ENCODE measurements at places on chromosomes 16 and 17.
A peak's percentile ranks its signal among the peaks of the same experiment; 100 is the strongest.

GRCh38 chr16:28522792-28523191, 16.0 kb downstream of the NUPR1 start:
- DNase-seq: no peak

DNA sequence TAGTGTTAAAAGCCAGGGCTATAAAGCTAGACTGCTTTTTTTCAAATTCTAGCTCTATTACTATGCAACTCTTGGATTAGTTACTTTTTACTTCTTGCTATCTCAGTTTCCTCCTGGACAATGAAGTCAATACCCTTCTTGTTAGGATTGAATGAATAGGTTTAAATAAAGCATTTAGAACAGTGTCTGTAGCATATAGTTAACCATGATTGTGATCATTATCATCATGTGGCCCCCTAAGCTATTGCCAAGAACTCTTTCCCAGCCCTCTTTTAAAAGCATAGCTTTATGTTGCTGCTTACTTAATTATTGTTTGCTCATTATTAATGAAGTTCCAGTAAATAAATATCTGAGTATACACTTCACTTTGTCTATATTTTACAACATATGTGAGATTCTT, 4.5 kb downstream of the VMP1 start:
- DNase-seq: no peak

DNA sequence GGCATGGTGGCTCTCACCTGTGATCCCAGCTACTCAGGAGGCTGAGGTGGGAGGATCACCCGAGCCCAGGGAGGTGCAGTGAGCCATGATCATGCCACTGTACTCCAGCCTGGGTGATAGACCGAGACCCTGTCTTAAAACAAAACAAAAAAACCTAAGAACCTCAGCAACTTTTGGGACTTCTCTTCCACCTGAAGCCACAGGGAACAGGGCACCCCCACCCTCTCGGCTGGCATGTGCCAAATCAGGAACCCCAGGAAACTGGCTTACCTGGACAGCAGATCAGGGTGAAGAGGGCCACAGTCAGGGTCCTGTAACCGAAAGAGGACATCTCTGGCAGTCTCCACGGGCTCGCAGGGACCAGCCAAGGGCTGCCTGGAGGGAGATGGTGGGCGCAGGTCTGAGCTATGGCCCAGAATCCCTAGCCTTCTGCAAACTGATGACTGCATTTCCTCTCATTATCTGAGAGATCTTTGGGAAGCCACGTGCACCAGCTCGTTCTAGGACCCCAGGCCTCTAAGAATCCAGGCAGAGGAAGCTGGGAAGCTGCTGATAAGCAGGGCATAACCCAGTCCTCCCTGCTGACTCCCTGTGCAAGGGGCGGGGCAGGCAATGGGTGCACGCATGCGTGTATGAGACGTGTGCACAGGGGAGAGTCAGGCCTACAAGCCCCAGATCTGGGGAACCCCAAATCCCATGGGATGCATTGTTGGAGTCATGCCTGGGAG, 8.4 kb downstream of the PRR29 start:
- peak; percentile 64 for DNase-seq

DNA sequence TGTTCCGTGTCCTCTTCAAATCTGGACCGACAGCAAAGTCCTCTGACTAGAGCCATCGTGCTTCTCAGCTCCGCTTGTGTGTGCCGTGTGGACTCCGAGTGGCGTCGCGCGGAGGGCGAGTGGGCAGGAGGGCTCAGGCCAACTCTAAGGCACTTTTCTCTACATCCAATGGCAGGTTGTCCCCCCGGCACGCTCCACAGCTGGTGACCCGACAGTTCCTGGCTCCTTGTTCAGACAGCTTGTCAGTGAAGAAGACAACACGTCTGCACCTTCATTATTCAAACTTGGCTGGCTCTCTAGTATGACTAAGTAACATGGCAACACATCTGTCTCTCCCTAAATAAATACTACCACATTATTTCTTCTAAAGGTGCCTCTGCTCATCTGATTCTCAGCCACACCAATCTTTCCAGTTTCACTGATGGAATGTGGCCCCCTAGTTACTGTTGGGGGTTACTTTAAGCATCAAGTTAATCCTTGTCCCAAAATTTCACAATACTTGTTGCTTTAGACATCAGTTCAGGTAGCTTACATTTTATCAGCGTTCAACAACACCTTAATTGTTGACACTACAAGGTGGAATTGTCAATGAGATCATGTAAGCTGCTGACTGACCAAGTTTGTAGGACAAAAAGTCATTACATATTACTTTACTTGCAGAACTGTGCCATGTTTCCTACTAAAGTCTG, 15.4 kb downstream of the COG1 start:
- no peak for DNase-seq

DNA sequence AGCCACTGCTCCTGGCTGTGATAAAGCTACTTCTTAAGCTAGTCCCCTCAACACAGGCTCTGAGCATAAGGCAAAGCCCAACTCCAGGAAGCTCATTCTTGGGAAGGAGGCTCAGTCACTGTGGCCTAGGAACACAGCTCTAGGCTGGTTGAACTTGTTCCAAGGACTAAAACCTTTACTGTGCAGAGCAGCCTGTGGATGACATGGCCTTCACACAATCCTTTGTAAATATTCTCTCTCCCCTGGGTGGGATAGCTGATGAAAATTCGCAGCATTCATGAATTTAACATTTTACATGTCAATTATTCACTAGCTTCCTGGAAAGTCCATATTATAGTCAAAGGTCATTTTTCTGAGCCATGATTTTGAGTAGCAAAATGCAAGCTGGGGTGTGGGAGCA, 28.9 kb downstream of the BEAN1 start:
- DNase-seq: peak; percentile 26

DNA sequence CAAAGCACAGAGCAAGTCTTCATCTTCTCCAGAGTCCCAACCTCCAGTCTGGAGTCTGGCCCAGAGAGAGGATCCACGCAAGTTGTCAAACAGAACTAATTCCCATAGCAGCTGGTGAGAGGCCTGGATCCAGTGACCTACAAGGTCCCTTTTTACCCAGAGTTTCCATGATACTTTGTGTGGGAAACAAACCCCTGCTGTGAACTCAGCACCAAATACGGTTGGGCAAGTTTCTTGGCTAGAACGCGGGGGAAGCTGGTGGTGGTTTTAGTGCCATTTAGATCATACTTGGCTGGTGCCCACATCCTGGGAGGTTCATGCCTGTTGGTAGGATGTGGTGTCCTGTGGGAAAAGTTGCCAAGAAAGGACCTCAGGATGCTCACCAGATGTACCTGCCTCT, 18.1 kb downstream of the TMC7 start:
- no peak for DNase-seq

DNA sequence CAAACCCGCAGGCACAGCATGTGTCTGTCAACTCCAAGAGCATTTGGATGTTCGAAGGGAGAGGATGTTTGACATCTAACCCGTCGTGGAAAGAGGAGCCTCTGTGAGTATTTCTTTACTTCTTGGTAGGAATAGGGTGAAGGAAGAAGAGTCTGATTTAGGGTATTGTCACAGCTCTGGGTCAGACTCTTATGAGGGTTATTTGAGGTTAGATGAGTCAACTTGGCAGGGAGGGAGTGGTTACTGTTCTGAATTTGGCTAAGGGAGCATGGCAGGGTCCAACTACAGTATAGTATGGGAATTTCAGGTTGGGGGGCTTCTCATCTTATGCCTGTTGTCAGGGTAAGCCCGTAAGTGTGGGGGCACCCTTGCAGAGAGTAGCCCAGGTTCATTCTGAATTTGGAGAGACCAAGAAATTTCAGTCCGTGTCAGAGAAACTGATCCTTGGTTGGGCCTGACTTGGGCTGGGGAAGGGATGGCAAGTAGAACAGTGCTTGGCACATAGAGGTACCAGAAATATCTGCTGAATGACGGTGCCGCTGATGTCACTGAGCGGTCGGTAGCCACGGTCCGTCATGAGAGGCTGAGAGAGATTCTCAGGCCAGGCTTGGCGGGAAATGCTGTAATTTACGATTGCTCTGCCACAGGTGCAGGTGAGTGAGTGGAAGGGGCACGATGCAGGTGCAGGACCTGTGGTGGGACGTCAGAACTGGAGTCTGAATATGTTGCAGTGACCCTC, 43.2 kb downstream of the MYH3 start:
- no peak for DNase-seq

- DNase-seq: no peak
These were observed 69.6 kb upstream of the ZNF750 start for GRCh38 chr17:82909322-82909904.

- no peak for DNase-seq
These were observed 132.6 kb downstream of the ZNF778 start for GRCh38 chr16:89349947-89350633.

GRCh38 chr16:70736465-70737376, 50.9 kb upstream of the MTSS2 start:
- DNase-seq: no peak

DNA sequence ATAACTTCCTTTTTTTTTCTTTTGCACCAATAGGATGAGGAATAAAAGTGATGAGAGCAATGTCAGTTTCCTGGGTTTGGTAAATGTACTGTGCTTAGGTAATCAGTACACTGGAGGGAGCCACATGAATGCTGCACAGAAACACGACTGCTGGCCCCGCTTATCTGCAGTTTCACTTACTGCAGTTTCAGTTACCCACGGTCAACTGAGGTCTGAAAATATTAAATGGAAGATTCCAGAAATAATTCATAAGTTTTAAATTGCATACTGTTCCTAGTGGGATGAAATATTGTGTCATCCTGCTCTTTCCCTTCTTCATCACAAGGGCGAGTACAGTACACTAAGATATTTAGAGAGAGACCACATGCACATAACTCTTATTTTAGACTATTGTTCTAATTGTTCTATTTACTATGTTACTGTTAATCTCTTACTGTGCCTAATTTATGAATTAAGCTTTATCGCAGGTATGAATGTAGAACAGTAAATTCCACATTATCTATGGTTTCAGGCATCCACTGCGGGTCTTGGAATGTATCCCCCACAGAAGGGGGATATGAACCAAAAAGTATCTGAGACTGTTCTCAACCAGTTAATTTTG, 6.4 kb upstream of the LGALS3BP start:
- no peak for DNase-seq

GRCh38 chr17:75262112-75262606, 480 bp downstream of the MRPS7 start:
- no peak for DNase-seq

GRCh38 chr17:57902800-57903759, 52.1 kb downstream of the CUEDC1 start:
- peak; percentile 93 for DNase-seq

Measured in coronary artery (tissue), 2 donors.